ENCODE measurements at places on chromosomes 11 and 22.
A peak's percentile ranks its signal among the peaks of the same experiment; 100 is the strongest.

DNA sequence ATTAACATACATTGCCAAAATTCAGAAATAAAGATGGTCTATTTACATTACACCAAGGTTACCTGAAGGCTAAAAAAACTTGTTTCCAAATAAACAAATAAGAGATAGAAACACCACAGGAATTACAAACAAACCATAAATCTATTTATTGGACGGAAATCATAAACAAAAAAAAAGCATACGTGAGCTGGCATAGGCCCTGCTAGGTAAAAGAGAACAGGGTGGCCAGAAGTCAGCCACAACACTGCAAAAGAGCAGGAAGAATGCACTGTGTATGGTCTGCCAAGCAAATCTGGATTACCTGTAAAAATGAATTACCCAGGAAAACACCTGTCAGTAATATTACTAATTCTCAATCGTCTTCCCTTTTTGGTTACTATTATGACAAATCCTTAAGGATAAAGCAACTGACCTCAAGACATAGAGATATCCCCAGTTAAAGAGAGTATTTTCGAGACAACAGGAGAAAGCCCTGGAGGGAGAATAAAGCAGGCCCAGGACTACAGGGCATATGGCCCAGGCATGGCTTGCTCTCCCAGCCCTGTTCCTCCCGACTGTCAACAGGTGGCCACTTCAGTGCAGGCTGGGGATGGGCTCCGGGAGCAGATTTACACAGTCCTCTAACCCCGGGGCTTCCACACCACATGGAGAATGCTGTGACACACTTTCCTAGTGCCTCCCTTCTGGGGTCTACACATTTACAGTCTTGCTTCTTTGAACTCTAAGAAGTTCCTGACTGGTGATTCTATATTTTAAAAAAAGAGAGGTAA is 18.0 kb downstream of the PPP2R1B start:
- DNase-seq, result no peak

DNA sequence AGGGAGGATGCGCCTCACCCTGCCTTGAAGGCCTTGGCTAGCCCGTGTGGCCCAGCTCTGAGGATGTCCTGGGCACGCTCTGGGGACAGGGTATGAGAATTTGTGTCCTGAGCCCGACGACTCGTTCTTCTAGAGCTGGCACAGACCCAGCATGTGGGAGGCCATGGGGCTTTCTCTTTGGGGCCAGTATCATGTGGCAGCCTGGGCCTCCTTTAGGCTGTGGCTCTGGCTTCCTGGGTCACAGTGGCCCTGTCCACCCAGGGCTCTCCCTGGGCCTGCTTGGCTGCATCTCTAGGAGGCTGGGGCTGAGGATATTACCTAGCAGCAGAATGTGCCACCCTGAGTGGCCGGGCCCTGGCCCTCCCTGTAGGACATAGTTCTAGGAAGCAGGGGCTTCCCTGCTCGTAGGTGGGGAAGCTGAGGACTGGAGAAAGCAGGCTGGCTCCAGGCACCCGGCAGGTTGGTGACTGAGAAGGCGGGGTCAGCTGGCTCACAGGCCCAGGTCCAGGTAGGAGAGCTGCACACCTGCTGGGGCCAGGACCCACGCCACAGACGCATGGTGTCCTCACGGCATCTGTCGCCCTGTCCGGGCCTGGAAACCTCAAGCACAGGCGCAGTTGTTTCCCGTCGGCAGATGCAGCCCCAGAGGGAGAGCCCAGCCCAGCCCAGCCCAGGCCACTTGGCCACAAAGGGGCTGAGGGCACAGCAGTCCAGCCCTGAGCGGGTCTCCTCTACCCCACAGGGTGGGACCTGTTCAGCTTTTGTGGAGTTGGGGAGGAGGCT is 6.8 kb downstream of the CCDC188 start:
- DNase-seq, result no peak

DNA sequence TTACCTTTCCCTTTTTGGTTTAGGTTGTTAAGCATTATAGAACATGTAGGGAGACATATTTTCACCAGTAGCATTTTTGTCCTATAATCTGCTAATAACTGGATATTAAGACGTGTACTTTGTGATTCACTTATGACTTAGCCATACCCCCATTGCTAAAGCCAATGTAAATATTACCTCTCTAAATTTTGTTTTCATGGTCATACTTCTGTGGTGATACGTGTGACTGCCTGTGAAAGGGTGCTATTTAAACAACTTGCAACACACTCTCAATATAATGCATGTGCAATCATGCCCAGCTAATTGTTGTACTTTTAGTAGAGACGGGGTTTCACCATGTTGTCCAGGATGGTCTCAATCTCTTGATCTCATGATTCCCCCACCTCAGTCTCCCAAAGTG is 36.2 kb upstream of the PAK1 start:
- DNase-seq, result no peak

- no peak for DNase-seq
Measured at GRCh38 chr11:67030976-67031375, 8.0 kb downstream of the SYT12 start.

DNA sequence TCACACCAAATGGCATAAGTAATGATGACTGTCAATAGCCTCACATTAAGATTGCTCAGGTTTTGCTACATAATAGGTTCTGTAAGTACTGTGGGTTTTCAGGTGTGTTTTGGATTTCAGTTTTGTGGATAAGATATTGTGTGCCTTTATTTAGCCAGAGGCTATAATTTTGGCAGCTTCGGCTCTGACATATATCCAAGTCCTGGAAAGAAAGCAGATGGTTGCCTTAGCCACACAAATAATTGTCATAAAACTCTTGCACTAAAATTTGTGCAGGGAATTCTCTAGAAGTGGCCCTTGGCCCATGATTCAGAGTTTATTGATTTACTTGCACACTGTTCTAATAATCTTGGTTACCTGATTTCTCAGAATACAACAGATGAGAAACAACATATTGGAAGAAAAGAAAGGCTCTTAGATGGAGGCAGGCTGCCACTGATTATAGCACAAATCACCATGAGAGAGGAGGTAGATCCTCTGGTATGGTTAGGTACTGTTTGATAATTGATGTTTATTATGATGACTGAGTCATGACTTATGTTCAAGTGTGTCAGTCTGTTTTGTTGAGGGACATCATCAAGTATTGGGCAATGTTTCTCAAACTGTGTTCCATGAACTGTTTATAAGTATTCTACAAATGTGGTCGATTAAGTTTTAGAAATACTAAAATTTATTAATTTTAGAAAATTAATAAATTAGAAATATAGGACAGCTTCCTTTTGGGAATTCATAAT is 9.6 kb downstream of the REXO2 start:
- DNase-seq, result no peak

DNA sequence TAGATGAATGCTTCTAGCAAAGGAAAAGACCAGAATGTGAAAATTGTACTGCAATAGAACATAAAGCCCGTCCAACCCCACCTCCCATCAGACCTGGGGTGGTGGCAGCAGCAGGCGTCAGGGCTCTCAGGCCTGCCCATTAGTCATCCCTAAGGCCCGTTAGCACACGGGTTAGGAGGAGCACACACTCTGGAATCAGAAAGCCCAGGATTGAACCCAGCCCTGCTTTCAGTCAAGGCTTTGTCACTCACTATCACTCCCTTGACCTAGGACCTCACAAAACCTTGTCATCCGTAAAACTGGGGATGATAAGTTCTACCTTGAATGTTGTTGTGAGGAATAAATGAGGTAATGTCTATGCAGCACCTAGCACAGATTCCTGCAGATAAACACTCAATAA is 26.9 kb downstream of the MICAL3 start:
- no peak for DNase-seq

DNA sequence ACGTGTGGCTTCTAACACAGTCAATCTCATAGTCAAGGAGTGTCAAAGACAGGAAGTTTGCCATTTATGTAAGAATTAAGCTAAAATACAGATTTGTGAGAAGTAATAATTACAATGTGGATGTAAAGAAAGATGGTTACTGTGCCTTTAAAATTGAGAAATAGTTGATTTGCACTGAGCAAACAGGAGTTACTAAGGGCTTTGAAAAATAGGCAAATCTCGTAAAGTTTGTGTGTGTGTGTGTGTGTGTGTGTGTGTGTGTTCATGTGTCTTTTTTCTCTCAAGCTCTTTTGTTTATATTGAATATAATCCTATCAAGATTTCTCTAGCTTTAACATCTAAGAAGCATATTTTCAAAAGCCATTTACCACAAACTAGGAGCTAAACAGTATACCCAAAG is 2284.5 kb downstream of the LRRC4C start:
- no peak for DNase-seq

GRCh38 chr22:36761553-36762240 is 14.2 kb downstream of the IFT27 start:
- DNase-seq, result no peak

DNA sequence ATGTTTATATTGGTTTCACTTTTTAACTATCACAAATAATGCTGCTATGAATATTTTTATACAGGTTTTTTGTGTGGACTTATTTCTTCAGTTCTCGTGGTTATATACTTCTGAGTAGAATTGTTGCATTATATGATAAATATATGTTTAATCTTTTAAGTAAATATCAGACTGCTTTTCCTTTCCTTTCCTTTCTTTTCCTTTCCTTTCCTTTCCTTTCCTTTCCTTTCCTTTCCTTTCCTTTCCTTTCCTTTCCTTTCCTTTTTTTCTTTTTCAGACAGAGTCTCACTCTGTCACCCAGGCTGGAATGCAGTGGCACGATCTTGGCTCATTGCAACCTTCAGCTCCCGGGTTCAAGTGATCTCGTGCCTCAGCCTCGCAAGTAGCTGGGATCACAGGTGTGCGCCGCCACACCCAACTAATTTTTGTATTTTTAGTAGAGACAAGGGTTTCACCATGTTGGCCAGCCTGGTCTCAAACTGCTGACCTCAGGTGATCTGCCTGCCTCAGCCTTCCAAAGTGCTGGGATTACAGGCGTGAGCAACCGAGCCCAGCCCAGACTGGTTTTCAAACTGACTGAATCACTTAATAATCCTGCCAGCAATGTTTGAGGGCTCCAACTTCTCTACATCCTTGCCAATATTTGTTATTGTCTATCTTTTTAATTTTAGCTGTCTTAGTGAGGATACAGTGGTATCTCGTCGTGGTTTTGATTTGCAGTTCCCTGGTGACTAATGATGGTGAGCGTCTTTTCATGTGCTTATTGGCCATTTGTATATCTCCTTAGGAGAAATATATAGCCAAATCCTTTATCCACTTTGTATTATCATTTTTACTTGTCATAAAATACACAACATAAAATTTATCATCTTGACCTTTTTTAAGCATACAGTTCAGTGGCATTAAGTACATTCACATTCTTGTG is 21.9 kb downstream of the HTR3B start:
- no peak for DNase-seq

GRCh38 chr11:34223021-34223813 is 117.8 kb downstream of the NAT10 start:
- no peak for DNase-seq

GRCh38 chr11:72471005-72471898 is 36.9 kb upstream of the CLPB start:
- DNase-seq, result peak; percentile 72

- no peak for DNase-seq
Measured at GRCh38 chr22:26429458-26430286, 612 bp downstream of the ASPHD2 start.

GRCh38 chr11:17129003-17129402 is 51.5 kb upstream of the RPS13 start:
- DNase-seq, result no peak

GRCh38 chr11:56700242-56700913 is 1.5 kb downstream of the OR9G1 start:
- DNase-seq, result no peak

All from lower lobe of right lung (tissue), 2 donors.